Activated CD4-positive, CD25-positive, alpha-beta regulatory T cell treated with anti-CD3 and anti-CD28 coated beads, Interleukin-2, amount 50 U/mL, for 24 hours (primary cell): ENCODE measurements at places on chromosomes 4 and X.

DNA sequence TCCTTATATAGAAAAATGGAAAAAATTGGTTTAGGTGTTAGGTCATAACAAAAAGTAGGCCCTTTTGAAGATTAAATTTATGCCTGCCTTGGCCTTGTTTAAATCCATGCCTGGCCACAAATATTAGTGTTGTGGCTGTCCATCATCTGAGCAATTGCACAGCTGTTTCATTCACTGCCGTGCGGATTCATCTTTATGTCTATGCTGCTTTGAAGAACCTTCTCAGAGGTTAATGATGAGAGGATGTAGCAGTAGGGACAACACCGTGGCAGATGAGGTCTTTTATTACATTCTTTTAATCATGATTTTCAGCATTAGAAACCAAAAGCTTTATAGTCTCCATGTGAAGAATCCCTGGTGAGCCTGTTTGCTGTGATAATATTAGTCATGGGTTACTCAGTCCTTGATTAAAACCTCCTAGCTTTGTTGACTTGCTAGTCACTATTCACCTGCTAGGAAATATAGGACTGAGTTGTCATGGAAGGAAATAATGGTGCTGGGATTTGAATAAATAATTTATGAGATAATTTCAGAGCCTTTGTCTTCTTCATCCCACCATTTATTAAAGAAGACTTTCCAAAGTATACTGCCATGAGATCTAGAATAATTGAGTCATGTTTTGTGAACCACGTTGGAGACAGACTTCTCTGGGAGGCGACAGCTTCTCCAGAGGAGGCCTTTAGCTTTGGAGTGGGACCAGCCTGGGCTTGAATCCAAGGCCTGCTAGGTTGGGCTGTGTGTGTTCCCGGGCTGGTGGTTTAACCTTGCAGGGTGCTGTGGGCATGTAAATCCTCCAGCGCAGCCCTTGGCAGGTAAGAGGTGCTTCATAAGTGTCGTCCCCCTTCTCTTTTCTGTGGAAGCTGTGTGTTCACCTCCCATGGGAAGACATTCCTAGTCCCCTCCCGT lies 53.5 kb downstream of the PTTG2 start:
- ATAC-seq, result no peak

DNA sequence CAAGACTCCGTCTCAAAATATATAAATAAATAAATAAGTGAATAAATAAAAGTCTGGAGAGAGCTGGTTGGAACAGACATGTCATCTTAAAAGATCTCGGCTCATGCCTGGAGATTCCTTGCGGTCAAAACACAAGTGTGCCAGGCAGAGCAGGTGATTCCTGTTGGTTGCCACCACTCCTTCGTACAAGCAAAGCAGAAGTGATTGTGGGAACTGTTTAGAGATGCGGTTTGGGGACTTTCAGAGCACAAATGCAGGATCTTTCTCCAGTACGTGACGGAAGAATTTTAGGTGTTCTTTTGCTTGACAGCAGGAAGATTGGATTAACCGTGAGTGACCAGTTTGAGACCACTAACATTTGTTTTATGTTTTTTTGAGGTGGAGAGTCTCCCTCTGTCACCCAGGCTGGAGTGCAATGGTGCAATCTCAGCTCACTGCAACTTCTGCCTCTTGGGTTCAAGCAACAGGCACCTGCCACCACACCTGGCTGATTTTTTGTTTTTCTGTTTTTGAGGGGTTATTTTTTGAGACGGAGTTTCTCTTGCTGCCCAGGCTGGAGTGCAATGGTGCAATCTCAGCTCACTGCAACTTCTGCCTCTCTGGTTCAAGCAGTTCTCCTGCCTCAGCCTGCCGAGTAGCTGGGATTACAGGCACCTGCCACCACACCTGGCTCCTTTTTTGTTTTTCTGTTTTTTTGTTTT lies 2.8 kb upstream of the CRLF2 start:
- no peak for ATAC-seq

GRCh38 chrX:152641996-152642395 lies 4.3 kb downstream of the GABRQ start:
- no peak for ATAC-seq

DNA sequence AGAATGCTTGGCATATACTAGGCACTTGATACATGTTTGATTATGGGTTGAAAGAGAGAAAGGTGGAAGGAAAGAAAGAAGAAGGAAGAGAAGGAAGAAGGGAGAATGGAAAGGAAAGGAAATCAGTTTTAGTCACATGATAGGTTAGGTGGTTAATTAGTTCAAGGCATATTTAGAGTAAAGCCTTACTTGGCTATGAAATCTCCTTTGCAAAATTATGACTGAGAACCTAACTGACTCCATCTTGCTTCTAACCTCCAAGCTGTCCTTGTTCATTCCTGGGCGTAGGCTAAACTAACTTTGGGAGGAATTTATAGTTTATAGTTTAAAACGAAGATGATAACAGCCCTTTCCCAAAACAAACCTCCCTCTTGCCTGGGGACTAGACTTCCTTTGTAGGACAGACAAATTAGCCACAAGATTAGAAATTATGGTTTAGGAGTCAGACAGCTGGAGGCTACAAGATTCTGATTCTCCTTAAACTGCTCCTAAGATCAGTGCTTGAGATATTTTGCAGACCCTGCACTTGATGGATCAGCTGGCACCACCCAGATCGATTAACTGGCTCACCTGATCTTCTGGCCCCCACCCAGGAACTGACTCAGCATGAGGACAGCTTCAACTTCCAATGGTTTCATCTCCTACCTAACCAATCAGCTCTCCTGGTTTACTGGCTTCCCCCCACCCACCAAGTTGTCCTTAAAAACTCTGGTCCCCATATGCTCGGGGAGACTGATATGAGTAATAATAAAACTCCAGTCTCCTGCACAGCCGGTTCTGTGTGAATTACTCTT lies 55.0 kb downstream of the TXK start:
- ATAC-seq, result no peak

GRCh38 chr4:4986841-4987240 lies 32.4 kb downstream of the CYTL1 start:
- no peak for ATAC-seq

- ATAC-seq, result no peak
Measured at GRCh38 chr4:141782205-141782604, 145.8 kb downstream of the IL15 start.

GRCh38 chrX:107551546-107551945 lies 76.8 kb upstream of the PRPS1 start:
- no peak for ATAC-seq

DNA sequence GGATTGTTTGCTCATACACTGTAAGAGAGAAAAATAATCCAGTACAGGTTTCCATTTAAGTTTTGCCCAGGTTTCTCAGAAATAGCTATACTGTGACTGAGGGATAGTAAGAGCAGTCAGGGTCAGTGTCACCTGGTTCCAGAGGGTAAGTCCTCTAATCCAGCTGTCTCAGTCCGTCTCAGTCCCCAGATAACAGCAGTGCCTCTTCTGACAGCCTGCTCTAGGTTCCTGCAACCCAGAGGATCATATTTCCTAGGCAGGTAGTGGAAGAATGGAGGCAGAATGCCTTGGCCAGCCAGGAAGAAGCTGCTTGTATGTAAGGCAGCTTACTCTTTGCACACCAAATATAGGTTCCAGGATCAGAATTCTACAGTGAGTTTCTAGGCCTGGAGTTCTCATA lies 22.6 kb upstream of the GNRHR start:
- no peak for ATAC-seq

- no peak for ATAC-seq
Measured at GRCh38 chrX:112083624-112084326, 1.2 kb upstream of the TRPC5 start.

DNA sequence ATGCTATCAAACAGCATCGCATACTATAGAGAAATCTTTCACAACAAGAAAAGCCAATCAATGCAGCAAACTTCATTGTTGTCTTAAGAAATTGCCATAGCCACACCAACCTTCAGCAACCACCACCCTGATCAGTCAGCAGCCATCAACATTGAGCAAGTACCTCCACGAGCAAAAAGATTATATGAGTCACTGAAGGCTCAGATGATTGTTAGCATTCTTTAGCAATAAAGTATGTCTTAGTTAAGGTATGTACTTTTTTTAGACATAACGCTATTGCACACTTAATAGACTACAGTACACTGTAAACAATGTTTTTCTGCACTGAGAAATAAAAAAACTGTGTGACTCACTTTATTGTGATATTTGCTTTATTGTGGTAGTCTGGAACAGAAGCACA lies 37.8 kb upstream of the FUNDC1 start:
- no peak for ATAC-seq

GRCh38 chr4:94680176-94680862 lies 77.4 kb upstream of the BMPR1B start:
- no peak for ATAC-seq

GRCh38 chr4:134178706-134179105 lies 22.9 kb downstream of the PABPC4L start:
- ATAC-seq, result no peak

DNA sequence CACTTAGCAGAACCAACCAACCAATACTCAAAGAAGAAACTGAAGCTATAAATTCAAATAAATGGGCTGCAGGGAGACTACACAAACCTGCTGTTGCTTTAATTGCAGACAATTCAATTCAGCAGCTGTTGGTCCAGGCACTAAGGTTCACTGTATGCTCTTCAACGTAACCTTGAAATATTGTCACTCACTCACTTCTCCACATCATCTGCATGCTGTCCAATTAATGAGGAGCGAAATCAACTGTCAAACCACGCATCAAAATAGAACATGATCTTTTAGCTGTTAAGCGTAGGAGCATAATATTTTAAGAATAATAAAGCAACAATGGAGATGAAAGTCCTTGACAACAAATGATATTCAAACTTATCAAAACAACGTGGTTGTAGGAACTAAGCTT lies 17.0 kb downstream of the ENOX2 start:
- no peak for ATAC-seq

- no peak for ATAC-seq
Measured at GRCh38 chrX:8906299-8906938, 105.2 kb upstream of the FAM9A start.

GRCh38 chrX:119155416-119156035 lies 27.9 kb upstream of the KIAA1210 start:
- ATAC-seq, result no peak

GRCh38 chr4:2075171-2075986 lies 16.3 kb downstream of the NAT8L start:
- no peak for ATAC-seq

DNA sequence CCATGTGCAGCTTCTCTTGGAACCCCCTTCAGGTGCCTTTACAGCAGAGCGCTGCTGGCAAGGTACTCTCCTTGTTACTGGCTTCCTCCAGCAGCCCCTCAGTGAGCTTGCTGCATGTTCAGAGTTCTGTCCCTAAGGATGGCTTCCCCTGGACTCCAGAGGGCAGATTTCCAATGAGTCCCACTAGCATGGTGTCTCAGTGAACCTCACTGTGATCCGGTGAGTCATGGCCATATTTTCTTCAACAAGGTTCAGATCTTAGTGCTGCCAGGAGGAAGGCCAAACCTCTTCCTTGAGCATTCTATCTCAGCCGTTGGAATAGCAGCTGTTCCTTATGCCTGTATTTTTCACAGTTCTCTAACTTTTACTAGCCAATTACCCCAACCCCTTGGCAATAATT lies 98.8 kb downstream of the CASK start:
- ATAC-seq, result no peak

- no peak for ATAC-seq
Measured at GRCh38 chr4:147714575-147715401, 17.1 kb upstream of the ARHGAP10 start.

- ATAC-seq, result no peak
Measured at GRCh38 chrX:30270639-30271038, 23.7 kb downstream of the MAGEB1 start.

- ATAC-seq, result no peak
Measured at GRCh38 chr4:177367336-177367735, 57.7 kb downstream of the NEIL3 start.

DNA sequence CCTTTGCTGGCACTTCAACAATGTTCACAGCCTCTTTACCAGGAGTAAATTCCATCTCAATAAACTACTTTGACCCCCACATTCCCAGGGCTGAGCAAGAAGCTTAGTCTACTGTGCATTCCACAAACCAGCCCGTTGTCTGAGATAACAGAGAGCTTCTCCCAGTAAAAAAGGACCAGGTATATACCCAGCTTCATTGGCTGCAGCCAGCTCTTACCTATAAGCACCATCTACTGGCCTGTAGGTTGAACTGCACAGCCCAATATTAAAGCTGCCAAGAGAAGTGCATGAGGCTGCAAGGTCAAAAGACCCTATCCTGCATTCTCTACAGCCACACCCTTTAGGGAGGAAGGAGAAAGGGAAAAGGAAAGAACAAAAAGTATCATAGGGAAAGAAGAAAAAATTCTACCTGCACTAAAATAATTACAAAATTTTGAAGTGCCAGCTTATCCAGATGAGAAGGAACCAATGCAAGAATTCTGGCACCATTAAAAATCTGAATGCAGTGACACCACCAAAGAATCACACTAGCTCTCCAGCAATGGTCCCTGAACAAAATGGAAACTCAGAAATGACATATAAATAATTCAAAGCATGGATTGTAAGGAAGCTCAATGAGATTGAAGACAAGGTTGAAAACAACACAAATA lies 45.7 kb upstream of the INTU start:
- ATAC-seq, result no peak

DNA sequence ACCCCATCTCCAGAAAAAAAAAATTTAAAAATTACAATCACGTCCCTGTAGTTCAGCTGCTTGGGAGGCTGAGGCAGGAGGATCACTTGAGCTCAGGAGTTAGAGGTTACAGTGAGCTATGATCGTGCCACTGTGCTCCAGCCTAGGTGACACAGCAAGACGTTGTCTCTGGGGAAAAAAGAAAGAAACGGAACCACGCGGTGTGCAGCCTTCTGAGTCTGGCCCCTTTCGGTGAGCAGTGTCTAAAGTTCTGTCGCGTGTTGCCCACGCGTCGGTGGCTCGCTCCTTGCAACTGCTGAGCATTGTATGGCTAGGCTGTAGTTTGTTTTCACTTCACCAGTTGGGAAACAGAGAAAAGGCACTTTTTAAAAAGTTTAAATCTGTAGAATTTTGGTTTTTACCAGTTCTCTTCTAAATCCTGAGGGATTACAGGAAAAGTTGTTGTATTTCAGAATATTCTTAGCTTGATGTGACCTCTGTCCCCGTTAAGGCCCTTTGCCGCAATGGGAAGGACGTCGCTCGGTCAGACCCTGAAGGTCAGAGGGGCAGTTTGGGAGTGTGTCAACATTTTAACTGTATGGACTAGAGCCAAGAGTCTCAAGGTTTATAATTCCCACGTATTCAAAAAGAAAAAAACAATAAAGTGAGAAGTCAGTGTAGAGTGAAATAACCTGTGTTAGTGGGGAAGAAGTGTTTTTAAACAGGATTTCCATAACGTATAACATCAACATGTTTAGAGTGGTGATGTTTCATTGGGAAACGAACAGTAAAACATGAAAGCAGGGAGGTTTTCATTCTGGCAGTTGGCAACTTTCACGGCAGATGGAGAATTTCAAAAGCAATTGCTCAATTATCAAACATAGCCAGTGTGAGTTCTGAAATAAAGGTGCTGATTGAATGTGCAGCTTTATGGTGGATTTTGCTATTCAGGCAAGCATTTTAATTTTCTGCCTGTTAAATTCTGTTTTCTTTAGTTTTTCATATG lies 45.8 kb upstream of the MSANTD1 start:
- ATAC-seq, result peak; percentile 57

DNA sequence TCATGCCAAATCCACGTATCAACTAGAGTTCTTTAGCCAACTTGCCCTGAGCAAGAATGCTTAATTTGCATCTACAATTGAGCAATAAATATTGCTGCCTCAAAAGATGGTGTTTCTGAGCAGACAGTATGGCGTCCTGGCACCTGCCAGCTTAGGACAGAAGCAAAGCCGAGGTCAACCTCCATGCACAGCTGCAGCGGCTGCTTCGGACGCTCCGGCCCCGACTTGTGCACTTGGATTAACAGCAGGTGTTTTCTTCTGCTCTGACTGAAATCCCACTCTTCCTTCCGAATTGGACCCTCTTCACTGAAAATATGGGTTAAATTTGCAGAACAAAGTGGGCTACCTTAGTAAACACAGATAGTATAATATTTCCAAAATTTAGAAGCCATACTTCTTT lies 215.2 kb upstream of the ETNPPL start:
- ATAC-seq, result no peak
